ENCODE measurements at places on chromosomes 4 and X.
A peak's percentile ranks its signal among the peaks of the same experiment; 100 is the strongest.

- no peak for DNase-seq
Measured at GRCh38 chrX:40035726-40036125, 62.0 kb downstream of the BCOR start.

- no peak for DNase-seq
Measured at GRCh38 chr4:159271856-159272255, 169.0 kb downstream of the RAPGEF2 start.

GRCh38 chr4:10033191-10033881 lies 12.0 kb upstream of the SLC2A9 start:
- no peak for DNase-seq

DNA sequence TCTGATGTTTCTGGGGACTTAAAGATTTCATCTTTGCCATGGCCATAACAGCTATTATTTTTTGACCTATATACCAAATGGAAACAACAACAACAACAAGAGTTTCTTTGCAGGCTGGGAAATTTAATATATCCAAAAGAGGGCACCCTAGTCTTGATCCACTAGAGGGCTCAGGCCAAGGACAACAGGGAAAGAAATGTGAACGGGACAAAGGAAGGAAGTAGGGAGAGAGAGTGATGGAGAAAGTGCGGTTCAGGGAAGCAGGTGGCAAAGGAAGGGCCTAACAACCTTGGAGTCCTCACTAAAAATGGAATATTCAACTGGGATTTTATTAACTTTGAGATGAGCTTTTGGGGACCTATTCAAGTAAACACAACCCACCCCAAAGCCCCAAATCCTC lies 67.8 kb upstream of the SCML1 start:
- DNase-seq = no peak

DNA sequence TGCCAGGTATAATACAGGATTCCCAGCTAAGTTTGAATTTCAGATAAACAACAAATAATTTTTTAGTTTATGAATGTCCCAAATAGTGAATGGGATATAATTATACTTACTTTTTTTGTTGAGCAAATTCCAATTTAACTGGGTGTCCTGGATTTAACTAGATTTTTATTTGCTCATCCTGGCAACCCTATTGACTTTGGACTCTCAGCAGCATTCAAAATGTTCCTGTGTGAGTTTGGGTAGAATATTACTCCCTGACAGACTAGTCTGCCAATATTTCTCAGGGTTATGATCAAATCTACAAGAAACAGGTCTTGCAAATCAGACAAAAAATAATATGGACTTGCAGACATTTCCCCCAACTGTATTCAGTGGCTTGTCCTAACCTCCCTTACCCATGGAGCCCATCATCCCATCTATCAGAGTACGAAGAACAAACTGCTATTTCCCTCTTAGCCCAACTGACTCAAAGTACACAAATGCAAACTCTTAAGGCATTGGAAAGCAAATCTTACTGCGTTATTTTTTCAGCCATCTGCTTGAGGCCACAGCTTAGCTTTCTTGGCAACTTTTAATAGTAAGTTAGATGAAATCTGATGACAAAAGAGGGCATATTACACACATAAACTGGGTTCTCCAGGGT lies 20.7 kb downstream of the SETD7 start:
- no peak for DNase-seq

- DNase-seq = no peak
Measured at GRCh38 chr4:113888006-113888405, 91.4 kb downstream of the ARSJ start.

DNA sequence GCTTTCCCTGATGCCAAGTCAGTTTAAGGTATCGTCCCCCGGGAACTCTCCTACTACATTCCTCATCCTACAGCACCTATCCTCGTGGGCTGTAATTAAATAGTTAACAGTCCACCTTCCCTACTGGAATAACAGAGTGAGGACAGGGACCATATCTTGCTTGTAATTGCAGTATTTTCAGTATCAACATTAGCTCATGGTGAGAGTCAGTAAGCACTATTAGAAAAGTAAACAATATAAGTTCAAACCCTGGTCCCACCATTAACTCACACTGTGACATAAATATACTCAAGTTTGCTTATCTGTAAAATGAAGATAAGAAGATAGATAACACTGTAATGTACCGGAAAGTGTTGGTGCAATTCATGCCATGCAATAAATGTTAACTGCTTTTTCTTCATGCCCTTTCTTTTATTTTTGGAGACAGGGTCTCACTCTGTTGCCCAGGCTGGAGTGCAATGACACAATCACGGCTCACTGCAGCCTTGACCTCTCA lies 61.3 kb downstream of the SH3RF1 start:
- DNase-seq = no peak

GRCh38 chr4:73683033-73683432 lies 57.3 kb upstream of the CXCL8 start:
- DNase-seq = no peak

DNA sequence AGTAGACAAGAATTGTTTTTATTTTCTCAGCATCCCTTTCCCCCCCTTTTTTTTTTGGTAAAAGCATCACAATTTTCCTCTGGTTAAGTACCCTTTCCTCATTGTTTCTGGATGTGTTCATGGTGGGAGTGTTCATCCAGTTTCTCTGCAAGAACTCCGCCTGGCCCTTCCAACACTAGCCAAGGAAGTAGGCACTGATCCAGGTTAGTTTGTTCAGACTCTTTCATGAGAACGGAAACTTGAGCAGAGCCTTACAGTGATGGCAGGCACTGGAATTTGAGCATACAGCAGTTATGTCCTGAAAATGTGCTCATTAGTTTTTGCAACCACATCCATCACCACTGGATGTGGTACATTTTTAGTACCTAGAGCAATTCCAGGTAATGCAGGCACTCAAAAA lies 336.1 kb upstream of the BOD1L1 start:
- DNase-seq = no peak

DNA sequence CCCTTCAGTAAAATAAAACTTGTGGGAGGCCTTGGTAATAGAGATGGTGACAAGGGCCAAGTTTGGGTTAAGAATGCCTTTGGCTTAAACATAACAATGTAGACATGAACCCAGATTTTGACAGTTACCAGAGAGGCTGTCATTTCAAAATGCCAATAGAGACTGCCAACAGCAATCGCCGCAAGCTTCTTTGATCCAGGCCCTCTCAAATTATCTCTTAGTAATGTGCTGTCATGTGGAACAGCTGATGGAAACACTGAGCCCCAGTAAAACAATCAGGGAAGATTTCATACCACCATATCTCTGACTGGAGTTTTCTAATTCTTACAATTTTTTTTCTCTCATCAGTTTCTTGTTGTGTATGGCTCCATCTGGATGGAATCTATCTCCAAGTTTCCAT lies 80.5 kb downstream of the ZNF330 start:
- DNase-seq = no peak

GRCh38 chr4:163165217-163166017 lies 1.3 kb downstream of the NAF1 start:
- DNase-seq = no peak

GRCh38 chrX:2439613-2440012 lies 61.2 kb downstream of the DHRSX start:
- no peak for DNase-seq

- no peak for DNase-seq
Measured at GRCh38 chr4:141057582-141057981, 75.7 kb downstream of the RNF150 start.

DNA sequence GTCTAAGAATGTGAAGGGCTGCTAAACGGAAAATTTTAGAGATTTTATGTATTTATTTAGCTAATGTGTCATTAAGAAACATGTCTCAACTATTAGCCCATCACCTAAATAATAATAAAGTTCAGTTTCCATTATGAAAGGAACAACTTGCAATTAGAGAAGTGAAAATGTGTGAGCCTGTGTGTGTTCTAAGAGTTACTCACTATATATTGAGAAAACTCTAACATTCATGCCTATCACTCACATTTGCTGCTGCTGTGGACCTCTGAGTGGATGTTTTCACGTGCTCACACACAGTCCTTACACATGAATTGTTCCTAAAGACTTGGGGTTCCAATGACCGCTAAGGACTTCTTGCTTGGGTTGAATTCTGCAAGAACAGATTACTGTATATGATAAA lies 364.0 kb downstream of the TMA16 start:
- no peak for DNase-seq

- peak; percentile 63 for DNase-seq
Measured at GRCh38 chrX:129540068-129540653, at the start of gene OCRL. OCRL (plus strand) TSS chrX:129540259; CDS start chrX:129540440, 181 bp downstream.

- no peak for DNase-seq
Measured at GRCh38 chrX:38805432-38806389, 4.5 kb downstream of the MID1IP1 start.

GRCh38 chr4:23774909-23775308 lies 114.9 kb downstream of the PPARGC1A start:
- no peak for DNase-seq

DNA sequence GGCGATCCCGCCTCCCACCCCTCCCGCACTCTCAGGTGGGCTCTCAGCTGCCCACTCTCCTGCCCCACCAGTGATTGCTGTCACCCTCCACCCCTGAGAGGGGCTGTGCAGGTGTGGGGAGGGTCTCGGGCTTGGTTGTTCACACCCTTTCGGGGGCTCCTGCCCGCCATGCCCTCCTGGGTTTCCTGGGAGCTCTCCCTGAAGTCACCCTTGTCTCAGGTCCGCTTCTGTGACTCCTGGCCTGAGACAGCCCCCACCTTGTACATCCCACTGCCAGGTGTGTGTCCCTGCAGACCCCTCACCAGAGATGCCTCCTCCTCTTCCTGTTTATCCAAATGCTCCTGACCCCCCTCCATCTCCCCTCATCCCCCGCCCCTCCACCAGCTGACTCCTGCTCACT lies 37.8 kb downstream of the ADRA2C start:
- DNase-seq = no peak

GRCh38 chr4:25863347-25863784 lies 578 bp upstream of the SEL1L3 start:
- DNase-seq = no peak

GRCh38 chr4:111736516-111736915 lies 408.7 kb upstream of the FAM241A start:
- no peak for DNase-seq

- no peak for DNase-seq
Measured at GRCh38 chrX:96763608-96764007, 79.0 kb downstream of the DIAPH2 start.
